ENCODE measurements at places on chromosomes 4 and X.

- no peak for DNase-seq
These were observed 241.9 kb downstream of the SLC39A8 start for GRCh38 chr4:102103368-102103767.

DNA sequence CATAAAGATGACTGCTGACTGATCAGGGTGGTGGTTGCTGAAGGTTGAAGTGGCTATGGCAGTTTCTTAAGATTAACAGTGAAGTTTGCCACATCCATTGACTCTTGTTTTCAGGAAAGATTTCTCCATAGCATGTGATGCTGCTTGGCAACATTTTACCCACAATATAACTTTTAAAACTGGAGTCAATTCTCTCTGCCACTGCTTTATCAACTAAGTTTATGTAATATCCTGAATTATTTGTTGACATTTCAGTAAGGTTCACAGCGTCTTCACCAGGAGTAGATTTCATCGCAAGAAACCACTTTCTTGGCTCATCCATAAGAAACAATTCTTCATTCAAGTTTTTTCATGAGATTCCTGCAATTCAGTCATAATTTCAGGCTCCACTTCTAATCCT is 166.5 kb upstream of the SPRY1 start:
- no peak for DNase-seq

DNA sequence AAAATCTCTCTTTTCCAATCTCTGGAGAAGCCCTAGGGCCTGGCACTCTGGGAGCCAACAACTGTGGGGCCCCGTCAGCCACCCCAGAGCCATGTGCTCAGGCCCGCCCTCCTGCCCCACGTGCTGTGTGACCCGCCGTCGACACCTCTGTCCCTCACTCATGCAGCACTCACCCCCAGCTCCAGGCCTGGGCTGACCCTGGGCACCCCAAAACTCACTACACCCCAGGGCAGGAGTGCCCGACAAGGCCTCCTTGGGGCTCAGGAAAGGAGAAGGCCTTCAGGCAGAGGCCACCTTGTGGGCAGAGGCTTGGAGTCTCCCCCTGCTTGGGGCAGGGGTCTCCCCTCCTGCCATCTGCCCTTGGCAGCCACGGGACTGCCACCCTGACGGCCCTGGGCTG is 5.7 kb downstream of the MYL5 start:
- DNase-seq: no peak

- DNase-seq: no peak
These were observed 532.3 kb upstream of the SMIM31 start for GRCh38 chr4:164221631-164222030.

- no peak for DNase-seq
These were observed 211.3 kb upstream of the INTU start for GRCh38 chr4:127421437-127421836.

DNA sequence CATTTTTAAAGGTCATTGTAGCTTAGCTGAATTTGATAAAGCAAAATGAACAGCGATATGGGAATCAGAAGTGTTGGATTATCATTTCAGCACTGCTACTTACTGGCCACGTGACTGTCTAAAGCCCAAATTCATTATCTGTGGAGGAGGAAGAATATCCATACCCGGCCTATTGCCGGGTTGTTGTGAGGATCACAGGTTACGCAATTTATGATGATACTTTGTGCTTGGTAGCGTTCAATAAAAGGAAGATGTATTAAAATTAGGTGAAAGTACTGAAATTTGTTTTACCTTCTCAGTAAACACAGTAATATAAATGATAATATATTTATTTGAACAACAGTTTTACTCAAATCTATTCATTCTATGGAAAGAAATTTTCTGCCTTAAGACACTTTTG is 1540.2 kb downstream of the ADGRL3 start:
- DNase-seq: no peak

DNA sequence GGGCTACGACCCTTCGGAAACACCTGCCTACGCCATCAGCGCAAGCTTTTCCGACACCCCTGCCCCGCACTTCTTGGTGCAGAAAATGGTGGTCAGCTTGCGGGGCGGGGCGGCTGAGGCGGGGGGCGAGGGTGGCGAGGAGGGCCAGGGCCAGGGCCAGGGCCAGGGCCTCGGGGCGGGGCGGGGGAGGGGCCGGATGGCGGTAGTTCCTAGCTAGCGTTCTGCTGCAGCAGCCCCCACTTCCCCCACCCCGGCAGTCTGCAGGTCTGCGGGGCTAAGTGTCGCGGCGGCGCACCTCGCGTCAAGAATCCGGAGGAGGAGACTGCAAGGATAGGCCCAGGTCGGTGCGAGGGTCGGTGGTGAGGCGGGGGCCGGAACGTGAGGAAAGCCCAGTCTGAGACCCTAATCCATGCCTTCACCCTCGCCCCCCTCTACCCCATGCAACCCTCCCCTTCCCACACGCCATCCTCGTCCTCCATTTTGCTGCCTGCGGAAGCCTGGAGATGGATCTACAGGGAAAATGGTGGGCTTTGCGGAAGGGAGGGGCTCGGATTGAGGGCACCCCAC is 600 bp downstream of the BEX4 start:
- peak; percentile 71 for DNase-seq

- no peak for DNase-seq
These were observed 24.4 kb upstream of the MGST2 start for GRCh38 chr4:139641218-139641617.

DNA sequence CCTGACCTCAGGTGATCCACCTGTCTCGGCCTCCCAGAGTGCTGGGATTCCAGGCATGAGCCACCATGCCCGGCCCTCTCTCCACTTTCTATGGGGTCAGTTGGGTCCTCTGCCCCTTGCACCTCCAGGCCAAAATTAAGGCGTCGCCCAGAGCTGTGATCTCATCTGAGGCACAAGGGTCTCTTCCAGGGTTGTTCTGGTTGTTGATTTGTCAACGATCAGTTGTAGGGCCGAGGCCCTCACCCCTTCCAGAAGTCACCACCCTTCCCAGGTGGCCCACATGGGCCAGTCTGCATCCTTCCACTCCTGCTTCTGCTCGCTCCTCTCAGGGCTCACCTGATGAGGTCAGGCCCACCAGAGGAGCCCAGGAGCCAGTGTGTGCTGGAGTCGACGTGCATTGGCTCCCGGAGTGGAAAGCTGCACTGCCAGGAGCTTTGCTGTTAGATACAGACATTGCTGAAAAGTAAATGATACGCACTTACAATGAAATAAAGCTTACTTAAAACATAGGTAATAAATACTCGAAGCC is 14.3 kb upstream of the TMEM271 start:
- no peak for DNase-seq

- DNase-seq: no peak
These were observed 17.2 kb upstream of the FGFR3 start for GRCh38 chr4:1775731-1776500.

DNA sequence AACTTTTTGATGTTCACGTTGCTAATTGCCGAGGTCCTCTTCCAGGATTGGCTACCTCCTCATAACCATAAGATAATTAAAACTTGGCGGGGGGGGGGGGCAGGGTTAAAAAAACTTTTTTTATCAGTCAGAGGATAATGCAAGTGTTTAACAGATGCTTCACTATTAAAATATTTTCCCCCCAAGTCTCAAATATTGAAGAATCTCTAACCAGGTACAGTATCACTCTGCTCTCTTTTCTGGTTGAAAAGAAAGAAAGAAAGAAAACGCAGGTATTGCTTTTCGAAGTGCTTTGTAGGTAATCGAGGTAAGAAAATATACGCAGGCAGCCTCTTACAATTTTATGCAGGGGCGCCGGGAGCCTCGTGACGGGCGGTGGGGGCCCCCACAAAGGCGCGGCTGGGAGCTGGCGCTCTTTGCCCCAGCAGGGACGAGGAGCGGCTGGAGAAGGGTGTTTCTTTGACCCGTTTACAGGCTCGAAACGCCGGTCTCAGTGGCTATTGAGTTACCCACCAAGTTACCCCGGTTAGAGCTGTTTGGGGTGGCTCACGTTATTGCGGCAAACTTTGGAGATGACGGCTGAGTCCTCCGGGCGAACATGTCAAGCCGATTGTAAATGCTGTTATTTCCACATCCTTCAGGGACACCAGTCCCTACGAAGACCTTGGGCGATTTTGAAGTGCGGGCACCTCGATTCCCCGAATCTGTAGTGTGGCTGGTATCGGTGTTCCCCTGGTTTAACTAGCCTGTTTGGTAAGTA is 477 bp upstream of the HAND2 start:
- DNase-seq: peak; percentile 5

DNA sequence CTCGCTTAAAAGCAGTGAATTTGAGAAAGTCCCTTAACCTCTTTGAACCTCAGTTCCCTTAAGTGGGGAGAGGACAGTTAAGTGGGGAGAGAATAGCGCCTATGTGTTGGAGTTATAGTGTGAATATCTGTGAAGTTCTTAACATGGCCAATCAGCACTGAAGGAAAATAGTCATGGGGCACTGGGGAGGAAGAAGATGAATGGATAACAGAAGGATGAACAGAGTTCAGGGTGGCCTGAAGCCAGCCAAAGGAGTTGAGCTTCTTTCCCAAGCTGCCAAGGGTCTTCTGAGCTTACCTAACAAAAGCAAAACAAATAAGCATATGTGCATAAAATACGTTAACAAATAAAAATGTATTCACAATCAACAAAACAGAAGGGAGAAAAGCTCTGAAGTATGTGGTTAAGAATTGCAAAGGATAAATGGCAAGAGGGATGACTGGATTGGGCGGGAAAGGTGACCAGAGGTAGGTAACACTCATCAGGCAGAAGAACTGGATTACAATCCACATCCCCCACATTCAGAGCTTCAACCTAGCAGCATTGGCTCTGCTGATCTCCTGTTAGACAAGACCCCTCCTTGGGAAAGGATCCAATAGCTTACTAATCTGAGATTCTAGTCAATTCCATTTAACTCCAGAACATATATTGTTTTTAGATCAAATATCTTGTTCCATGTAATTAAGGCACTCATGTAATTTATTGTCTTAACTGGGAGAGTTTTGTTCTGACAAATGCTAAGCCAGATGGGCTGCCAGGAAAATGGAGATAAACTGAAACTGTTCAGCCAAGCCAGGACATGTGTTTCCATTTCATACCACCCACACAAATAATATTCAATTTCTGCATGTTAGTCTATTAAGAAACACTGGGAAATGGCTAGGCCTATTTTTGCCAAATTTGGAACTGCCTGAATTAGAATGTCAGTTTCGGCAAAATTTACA is 221.2 kb downstream of the LDB2 start:
- no peak for DNase-seq

- peak; percentile 39 for DNase-seq
These were observed 678 bp downstream of the BMP3 start for GRCh38 chr4:81030981-81031791.

- DNase-seq: no peak
These were observed 160.9 kb downstream of the PPARGC1A start for GRCh38 chr4:23728971-23729370.

- no peak for DNase-seq
These were observed 29.0 kb downstream of the OPRPN start for GRCh38 chr4:70426789-70427188.

GRCh38 chrX:111823703-111824102 is 52.3 kb upstream of the TRPC5OS start:
- no peak for DNase-seq

DNA sequence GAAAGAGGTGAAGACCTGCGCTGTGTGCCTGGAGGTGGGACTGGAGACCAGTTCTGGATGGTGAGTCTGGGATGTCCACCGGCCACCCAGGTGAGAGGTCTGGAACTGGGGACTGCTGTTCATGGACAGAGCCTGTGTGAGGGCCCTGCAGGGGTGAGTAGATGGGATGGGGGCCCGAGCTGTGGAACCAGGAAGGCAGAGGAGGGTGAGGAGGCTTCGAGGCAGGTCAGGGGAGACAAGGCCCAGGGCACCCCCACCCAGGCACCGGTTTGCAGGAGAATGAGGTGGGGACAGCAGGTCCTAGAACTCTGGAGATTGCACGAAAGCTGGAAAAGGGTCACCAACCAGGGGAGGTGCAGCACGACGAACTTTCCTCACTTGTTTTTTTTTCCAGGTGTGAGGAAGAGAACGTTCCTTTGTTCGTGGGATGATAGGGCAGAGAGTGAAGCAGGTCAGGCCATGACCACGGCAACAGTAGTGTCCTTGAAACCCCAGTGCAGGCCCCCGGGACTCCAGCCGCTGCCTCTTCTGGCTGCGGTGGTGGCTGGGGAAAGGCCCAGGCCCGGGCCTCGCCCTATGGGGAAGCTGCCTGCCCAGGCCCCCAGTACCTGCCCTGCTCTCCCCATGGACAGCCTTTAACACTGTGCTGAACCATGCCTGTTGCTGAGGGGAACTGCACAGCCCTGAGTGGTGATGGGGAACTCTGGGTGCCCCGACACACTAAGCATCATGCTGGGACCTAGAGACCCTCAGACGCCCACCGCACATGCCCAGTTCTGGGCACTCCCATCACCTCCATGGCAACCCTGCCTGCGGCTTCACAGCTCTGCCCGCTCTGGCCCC is 22.9 kb downstream of the TNIP2 start:
- no peak for DNase-seq

DNA sequence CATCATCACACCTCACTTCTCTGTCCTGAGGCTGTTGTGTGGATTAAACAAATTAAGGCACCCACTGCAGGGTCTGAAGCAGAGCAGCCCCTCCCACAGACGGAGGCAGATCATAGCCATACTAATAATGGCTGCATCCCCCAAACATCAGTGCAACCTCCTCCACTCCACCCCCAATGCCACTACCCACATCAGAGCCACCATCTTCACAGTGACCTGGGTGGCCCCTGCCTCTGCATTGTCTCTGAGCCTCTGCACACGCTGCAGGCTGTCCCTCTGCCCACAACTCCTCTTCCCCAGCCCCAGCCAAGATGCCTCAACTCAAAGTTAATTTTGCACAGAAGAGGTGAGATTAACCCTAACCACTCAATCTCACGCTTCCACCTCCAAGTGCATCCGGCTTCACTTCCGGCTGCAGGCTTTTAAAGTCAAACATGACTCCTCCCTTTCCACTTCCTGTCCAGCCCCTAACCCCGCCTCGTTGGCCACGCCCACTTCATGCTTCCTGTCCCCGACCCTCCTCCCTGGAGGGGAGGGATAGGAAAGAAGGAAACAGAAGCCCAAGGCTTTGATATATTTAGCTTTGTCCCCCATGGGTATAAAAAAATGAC is 22.7 kb downstream of the JAKMIP1 start:
- DNase-seq: no peak

DNA sequence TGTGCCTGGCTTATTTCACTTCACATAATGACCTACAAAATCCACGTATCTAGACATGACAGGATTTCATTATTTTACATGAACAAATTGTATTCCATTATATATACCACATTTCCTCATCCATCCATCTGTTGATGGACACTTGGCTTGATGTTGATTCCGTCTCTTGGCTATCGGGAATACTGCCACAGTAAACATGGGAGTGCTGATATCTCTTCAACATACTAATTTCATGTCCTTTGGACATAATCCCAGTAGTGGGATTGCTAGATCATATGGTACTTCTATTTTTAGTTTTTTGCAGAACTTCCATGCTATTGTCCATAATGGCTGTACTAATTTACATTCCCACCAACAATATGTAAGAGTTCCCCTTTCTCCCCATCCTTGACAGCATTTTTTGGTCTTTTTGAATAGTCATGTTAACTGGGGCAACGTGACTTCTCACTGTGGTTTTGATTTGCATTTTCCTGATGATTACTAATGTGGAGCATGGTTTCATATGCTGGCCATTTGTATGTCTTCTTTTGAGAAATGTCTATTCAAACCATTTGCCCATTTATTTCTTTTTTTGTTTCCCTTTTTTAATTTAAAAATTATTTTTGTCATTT is 68.9 kb downstream of the HTRA3 start:
- DNase-seq: no peak

- no peak for DNase-seq
These were observed 237.2 kb upstream of the FSTL5 start for GRCh38 chr4:162401021-162401420.

Data from nephron progenitor cell (in vitro differentiated cells).